Hypothalamus (tissue), 51 donors: ENCODE measurements at places on chromosomes 3 and 15.

- no peak for DNase-seq
Observed at GRCh38 chr3:195123281-195123691, 147.7 kb downstream of the XXYLT1 start.

GRCh38 chr3:11510001-11510340, 133.7 kb downstream of the VGLL4 start:
- DNase-seq = no peak

GRCh38 chr3:31247850-31248562, 284.7 kb upstream of the STT3B start:
- no peak for DNase-seq

GRCh38 chr3:142152384-142152783, 3.0 kb upstream of the TFDP2 start:
- no peak for DNase-seq

DNA sequence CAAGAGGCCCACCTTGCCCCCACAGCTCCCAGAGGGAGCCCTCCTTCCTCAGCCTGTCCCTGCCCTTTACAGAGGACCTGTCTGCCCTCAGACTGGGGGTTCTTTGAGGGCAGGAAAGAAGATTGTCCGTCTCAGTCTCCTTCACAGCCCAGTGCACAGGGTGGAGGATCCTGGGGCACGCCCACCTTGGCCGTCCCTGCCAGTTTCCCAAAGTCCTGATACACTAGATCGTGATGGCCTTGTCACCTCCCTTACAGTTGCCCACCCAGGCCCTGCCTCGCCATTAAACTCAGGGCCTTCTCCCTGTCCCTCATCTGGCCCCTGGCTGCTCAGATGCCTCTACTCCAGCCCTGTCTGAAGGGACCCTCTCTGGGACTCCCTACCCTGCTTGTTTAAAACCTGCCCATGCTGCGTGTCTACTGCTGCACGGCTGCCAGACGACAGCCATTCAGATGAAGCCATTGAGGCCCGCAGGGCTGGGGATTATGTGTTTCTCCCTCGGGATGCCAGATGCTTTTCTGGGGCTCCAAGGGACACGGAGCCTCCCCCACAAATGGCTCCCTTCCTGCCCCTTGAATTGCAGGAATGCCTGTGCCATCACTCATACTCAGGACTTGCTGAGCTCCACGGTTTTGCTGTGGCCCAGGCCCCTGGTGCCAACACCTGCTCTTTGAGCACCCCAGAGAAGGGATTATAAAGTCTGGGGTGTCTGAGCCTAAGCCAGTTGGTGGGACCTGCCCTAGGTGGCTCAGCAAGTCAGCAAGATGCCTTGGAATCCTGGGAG, 27.8 kb downstream of the ACSBG1 start:
- DNase-seq = no peak

GRCh38 chr3:66598168-66598567, 97.3 kb upstream of the LRIG1 start:
- DNase-seq = no peak

- no peak for DNase-seq
Observed at GRCh38 chr3:48555231-48555948, 1.2 kb downstream of the PFKFB4 start.

- DNase-seq = no peak
Observed at GRCh38 chr3:124336067-124336656, 344.2 kb upstream of the ROPN1 start.

DNA sequence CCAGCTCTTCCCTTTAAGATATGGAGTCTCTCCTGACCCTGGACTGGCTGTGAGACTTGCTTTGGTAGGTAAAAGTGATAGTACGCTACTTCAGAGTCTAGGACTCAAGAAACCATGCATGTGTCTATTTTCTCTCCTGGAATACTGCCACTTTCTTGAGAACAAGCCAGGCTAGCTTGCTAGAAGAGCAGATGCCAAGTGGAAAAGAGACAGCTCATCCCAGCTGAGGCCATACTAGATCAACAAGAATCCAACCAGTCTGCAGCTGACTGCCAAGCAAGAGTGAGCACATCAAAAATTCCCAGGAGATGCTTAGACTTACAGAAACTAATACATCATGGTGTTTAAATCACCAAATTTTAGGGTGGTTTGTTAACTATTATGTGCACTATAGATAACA, 208.3 kb upstream of the RBMS3 start:
- DNase-seq = no peak

- no peak for DNase-seq
Observed at GRCh38 chr15:87547470-87548181, 708.9 kb downstream of the NTRK3 start.

- DNase-seq = no peak
Observed at GRCh38 chr3:76941376-76941775, 98.5 kb upstream of the ROBO2 start.

GRCh38 chr15:43277231-43277823, 10.6 kb upstream of the TGM5 start:
- DNase-seq = no peak

DNA sequence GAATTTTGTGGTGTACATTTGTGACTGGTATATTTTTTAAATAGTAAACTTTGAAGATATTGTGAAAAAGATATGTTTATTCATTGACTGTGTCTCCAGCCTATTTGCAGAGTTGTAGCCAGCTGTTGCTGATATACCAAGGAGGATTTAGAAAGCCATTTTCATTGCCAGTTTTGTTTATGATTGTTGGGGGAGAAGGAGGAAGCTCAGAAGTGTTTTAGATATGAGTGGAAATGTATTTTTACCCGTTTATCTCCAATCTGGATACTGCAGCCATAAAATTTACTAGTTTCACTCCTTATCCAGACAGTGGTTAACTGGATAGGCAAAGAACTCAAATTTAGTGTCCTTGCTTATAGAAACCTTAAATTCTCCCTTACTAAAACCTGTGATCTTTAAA, 18.8 kb downstream of the ATP11B start:
- no peak for DNase-seq
